ENCODE measurements at places on chromosomes 16 and 17.

GRCh38 chr17:51120357-51120738 is 320 bp downstream of the SPAG9 start:
- DNase-seq, result no peak

DNA sequence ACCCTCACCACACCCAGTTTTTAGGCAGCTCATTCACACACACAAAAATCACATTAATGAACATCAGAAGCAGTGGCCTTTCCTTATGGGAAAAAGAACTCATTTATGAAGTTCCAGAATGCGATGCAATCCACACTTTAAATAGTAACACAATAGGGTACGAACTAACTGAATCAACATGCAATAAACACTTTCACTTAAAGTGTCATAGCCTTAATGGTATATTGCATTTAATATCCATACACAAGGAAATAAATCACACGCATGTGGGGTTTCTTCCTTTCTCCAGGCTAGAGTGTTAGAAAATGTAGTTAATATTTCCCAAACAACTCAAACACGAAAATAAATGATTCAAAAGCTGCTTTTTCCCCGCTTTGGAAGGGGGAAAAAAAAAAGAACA is 19.7 kb downstream of the ADCY9 start:
- no peak for DNase-seq

DNA sequence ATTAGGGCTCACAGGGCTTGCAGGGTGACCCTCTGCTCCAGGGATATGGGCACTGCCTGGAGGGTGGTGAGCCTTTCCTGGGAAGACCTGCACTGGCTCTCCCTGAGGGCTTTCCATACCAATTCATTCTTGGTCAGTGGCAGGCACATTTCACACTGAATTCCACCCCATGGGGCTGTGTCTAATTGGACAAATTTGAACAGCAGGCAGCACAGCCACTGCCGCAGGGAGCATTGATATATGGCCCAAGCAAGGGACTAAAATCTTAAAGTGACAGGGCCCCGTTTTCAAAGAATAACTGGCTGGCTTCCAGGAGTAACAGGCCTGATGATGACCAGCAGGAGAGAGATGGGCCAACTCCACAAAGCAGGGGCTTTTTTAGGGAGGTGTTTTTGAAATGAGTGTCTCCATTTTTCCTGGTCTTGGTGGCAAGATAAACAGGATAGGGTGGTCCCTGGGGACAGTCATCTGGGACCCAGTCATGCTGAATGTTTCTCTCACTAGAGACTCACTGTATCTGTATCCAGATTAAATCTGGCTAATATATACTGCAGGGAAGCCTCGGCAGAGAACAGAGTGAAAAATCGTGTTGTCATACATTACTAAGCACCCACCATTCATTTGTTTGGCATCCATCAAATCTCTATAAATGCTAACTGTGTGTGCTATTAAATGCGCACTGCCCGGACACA is 74.1 kb upstream of the TBX2 start:
- DNase-seq, result no peak

GRCh38 chr17:59607061-59607460 is 12.6 kb upstream of the CLTC start:
- no peak for DNase-seq

DNA sequence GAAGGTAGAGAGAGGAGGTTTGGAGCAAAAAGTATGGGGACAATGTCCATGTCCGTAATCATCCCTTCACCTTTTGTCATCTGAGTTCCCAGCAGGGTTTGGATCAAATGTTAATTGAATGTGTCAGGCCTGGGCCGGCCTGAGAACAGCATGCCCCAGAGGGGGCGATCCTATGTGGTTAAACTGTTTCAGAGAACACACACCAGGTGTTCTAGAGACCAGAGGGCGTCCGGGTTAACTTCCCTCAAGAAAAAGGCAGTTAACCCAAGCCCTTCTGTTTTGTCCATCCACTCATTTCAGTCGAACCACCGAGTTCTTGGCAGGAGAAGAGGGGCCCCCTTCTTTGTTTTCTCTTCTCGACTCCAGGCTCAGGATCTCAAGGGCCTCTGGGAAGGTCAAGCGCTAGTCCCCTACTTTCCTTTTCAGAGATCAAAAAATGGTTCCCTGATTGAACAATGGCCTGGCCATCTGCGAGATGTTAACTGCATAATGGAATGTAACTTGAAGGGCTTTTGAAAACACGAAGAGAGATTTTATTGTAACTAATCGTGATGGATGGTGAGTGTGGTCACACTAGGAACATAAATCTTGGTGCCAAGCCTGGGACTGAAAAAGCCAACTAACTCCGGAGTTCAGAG is 142.5 kb downstream of the IRX3 start:
- no peak for DNase-seq

DNA sequence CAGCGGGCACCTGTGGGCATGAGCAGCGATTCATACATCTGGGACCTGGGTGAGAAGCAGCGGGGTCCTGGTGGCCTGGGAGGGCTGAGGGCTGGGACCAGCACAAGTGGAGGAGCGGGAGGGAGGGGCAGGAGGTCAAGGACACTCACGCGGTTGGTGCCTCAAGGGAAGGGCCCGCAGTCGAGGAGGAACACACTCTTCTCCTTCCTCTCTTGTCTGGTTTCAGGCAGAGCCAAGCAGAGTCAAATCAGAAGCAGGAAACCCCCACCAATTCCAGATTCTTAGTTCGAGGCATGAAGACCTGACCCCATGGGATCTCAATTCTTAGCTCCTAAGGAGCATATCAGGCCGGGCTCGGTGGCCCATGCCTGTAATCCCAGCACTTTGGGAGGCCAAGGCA is 15.7 kb downstream of the DNAI2 start:
- DNase-seq, result no peak
